SJCRH30 (cell line): ENCODE measurements at places on chromosomes 2 and 18. TPM values are rescaled to one million over a fixed set of nuclear protein-coding genes. Genes with fewer than 3 reads are reported as not detected.

DSG4 gene
- total RNA-seq, result not detected in 2 replicates

LBX2 gene
- total RNA-seq, result 0.58 and 1.3 TPM in 2 replicates

TRAK2 gene
- 14.8 and 15.3 TPM in 2 replicates for total RNA-seq

HMSD gene
- total RNA-seq, result not detected in 2 replicates

MBP gene
- 0.20 TPM in 1 of 2 replicates, not detected in the other for total RNA-seq

PARD6G gene
- total RNA-seq, result 8.2 and 9.1 TPM in 2 replicates

ST6GAL2 gene
- total RNA-seq, result 1.7 and 2.2 TPM in 2 replicates

XDH gene
- total RNA-seq, result 0.03 TPM in 1 of 2 replicates, not detected in the other

FEV gene
- total RNA-seq, result not detected in 2 replicates

DSG1 gene
- 0.03 TPM in 1 of 2 replicates, not detected in the other for total RNA-seq

ZNF804A gene
- 16.8 and 19.2 TPM in 2 replicates for total RNA-seq

OLA1 gene
- 213 and 231 TPM in 2 replicates for total RNA-seq

DNA sequence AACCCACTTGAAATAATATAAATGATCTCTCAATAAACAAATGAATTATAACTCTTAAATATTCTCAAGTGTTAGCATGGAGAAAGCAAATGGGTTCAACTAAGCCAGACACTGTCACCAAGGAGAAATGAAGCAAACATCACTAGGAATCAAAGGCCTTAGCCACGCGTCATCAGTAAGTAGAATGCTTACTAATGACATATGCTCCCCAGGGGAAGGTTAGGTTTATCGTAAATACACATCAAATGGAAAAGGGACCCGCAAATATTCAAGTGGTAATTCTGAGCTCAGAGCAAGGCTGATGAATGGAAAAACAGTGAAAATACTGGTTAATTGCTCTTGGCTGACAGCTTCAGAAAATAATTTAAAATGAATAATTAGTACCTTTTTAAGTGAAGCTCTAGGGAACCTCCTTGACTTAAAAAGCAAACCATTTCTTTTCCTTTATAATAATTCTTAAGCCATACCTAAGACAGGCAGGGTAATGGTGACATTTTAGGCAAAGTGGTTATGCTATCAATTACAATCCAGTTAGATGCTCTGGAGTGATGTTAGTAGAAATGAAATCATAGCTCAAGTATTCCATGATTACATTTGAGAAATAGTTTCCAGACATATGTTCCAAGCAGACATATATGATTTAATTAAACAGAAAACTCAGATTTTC is 101.5 kb downstream of the ALPK2 start:
- no peaks in the 10 kb centered on the region for H3K27me3 ChIP-seq
- no peak for DNase-seq
- H3K4me3 ChIP-seq, result no peak overlapping the region
- H3K4me1 ChIP-seq, result no peaks in the 10 kb centered on the region
- no peak overlapping the region for H3K27ac ChIP-seq

DNA sequence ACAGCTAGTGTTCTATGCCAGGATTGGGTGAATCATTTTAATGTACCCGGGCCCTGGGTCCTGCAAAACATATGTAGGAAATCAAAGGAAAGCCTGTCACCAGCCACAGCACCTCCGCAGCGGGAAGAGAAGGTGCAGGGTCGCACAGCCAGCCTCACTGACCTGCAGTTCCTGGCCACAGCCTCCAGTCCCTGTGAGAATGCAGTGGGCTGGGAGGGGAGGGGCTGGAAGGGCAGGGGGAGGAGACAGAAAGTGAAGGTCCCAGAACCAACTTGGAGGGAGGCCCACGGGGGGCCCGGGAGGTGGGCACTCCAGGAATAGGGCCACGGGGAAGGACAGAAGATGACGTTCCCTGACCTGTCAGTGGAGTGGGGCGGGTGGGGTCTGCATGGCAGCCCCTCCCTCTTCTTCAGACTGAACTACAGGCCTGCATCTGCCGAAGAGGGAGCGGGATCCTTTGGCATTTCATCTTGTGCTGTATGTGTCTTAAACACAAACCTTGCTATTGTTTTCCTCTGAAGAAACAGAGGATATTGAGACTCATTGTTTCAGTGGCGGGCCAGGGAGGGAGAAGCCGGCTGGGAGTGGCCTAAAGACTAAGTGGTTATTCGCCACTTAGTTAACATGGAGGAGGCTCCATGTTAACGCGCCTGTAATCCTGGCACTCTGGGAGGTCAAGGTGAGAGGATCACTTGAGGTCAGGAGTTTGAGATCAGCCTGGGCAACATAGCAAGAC is 7.5 kb downstream of the MAL start:
- no peaks in the 10 kb centered on the region for H3K4me1 ChIP-seq
- H3K27me3 ChIP-seq, result peaks cover 10% of the 10 kb centered on the region; the same call in 1 of the 2 replicates
- H3K27ac ChIP-seq, result no peak overlapping the region
- no peaks in the 10 kb centered on the region for H3K36me3 ChIP-seq
- H3K4me3 ChIP-seq, result no peak overlapping the region

DNA sequence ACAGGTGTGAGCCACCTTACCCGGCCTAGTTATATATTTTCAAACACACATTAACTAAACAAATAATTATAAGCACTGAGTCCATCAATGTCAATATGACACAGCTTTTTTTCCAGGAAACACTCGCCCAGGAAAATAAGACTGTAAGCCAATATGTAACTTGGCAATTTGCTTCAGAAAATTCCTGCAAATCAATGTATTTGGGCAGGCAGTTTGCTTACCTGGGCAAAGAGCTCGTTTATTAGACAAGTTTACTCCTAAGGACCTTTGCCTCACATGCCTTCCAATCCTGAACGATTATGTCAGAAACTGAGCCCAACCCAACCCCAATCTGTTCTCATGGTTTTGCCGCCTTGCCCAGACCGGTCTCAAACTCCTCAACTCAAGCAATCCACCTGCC is 34.7 kb upstream of the NDUFV2 start:
- no peak for DNase-seq
- no peak overlapping the region for H3K27ac ChIP-seq
- H3K27me3 ChIP-seq, result no peaks in the 10 kb centered on the region
- no peaks in the 10 kb centered on the region for H3K36me3 ChIP-seq

DNA sequence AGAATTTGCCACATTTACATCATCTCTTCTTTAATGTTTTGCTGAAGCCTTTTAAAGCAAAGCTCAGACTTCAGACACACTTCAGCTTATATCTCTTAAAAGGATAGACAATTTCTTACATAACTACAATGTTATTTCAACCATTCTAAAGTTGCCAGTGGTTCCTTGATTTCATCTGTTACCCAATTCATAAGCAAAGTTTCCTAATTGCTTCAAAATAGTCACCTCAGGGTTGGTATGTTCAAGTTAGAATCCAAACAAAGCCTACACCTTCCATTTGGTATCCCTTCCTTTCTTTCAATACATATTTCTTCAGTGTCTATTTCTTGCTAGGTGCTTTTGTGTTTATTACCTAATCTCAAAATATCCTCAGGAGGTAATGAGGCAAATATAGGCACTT is 60.6 kb downstream of the ZNF385B start:
- no peak for DNase-seq
- H3K4me1 ChIP-seq, result peaks cover 3% of the 10 kb centered on the region
- H3K27ac ChIP-seq, result no peak overlapping the region

- no peaks in the 10 kb centered on the region for H3K4me1 ChIP-seq
- H3K36me3 ChIP-seq, result no peaks in the 10 kb centered on the region
- DNase-seq, result no peak
- no peaks in the 10 kb centered on the region; the same call in 1 of the 2 replicates for H3K27me3 ChIP-seq
- no peak overlapping the region for H3K4me3 ChIP-seq
Measured at GRCh38 chr18:50340078-50340477, 34.8 kb upstream of the SKA1 start.

DNA sequence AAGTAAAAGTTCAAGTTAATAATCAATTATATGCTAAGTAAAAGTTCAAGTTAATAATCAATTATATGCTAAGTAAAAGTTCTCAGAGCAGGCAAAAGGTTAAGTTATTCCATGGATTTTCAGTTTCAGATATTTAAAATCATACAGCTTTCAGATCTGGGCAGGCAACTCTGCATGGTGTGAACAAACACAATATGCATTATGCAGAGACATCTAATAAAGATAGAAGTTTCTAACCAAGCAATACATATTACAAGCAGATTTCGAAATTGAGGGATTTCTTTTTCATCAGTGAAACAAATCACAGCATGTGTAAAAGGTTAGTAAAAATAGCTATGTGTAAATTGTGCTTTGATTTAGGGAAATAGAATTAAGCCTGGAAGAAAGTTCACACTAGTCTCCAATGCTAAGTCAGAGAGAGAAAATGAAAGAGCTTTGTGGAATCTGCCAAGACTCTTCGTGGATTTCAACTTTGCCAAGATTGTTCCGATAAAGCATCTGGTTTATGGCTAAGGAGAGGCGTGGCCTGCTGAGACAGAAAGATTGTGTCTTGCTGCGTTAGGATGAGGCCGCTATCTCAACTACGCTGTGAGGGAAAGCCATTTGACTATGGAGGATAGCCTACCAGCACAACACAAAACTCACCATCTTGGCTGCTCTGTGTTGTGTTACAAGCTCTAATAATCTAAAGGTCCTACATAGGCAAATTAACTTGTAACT is 60.1 kb upstream of the SLC16A14 start:
- no peak overlapping the region for H3K4me3 ChIP-seq
- no peak overlapping the region for H3K27ac ChIP-seq
- H3K36me3 ChIP-seq, result no peaks in the 10 kb centered on the region
- H3K4me1 ChIP-seq, result no peaks in the 10 kb centered on the region

- H3K4me1 ChIP-seq, result peaks cover 3% of the 10 kb centered on the region; the same call in 1 of the 2 replicates
- no peaks in the 10 kb centered on the region for H3K36me3 ChIP-seq
- H3K27ac ChIP-seq, result no peak overlapping the region
- DNase-seq, result peak; percentile 25
- H3K27me3 ChIP-seq, result no peaks in the 10 kb centered on the region
- H3K4me3 ChIP-seq, result peak overlapping the region; percentile 43
Measured at GRCh38 chr2:88538362-88538917, 85.9 kb upstream of the FOXI3 start.

DNA sequence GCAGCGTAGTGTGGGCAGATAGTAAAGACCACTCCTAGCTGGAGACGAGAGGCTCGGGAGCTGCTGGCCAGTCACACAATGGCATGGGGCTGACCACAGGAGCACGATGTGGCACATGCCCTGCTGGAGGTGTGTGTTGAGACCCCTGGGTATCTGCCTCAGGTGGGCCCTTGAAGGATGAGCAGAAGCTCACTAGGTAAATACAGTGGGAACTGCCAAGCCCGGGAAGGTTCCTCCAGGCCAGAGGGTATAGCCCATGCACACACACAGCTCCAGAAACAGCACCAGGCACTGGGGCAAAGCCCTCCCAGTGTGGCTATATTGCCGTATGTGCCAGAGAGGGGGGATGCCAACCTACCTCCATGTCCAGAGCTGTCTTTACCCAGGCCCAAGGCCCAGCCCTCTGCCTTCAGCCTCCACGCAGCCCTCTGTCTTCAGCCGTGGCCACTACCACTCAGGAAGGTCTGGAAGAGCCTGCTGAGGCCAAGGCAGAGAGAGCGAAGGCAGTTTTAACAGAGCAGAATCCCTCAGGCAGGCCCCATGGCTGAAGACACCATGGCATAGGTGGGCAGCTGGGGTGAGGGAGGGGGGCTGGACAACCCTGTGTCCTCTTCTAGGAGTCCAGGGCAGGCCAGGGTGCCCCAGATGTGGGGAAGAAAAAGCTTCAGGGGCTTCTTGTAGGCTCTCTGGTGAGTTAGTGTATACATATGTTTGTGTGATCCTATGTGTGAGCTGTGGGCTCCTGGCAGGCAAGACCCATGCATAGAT is 7.0 kb upstream of the ARID5A start:
- H3K27me3 ChIP-seq, result 0 out of 2 replicates have a peak, but pooled peaks cover 4% of the 10 kb centered on the region
- no peak overlapping the region for H3K27ac ChIP-seq
- DNase-seq, result no peak
- H3K36me3 ChIP-seq, result no peaks in the 10 kb centered on the region

- peaks cover 14% of the 10 kb centered on the region; the same call in 1 of the 2 replicates for H3K4me1 ChIP-seq
- no peak overlapping the region for H3K4me3 ChIP-seq
- H3K27ac ChIP-seq, result no peak overlapping the region
- DNase-seq, result peak; percentile 86
Measured at GRCh38 chr2:121095257-121096080, 189.5 kb downstream of the TFCP2L1 start.

DNA sequence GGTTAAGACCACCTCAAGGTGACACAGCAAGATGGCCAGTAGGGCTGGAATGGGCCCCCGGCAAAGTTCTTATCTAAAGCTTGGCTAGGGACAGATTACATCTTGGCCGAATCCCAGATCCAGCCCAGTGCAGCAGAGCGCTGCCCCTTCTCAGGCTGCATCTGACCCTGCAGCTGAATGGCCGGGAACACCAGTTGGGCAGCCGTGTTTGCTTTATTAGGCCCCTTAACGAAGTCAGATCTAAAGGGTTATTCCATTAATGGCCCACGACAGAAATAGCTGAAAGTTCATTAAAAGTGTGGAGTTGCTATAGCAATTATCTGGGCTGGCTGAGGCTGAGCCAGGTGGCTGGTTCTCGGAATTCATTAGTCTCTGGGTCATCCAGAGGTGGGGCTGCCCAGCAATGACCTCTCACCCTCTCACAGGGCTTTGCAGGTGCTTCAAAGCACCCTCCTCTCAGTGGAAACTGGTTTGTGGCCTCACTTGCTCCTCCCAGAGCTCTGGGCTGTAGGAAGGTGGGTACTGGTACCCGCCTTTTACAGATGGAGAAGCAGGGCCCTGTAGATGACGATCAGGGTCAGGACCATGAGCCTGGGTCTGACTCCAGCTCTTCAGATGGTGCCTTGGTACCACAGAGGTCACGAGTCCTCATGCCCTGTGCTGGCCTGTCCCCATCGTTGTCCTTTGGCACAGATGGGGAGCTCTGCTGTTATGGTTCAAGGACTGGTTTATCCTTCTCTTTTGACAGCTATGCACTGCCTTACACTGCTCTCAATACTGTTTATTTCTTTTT is 68.8 kb downstream of the EMX1 start:
- H3K27ac ChIP-seq, result no peak overlapping the region
- no peaks in the 10 kb centered on the region for H3K36me3 ChIP-seq
- H3K4me1 ChIP-seq, result peaks cover 6% of the 10 kb centered on the region; the same call in 1 of the 2 replicates
- no peak overlapping the region for H3K4me3 ChIP-seq
- no peak for DNase-seq

- H3K4me3 ChIP-seq, result no peak overlapping the region
- H3K4me1 ChIP-seq, result peaks cover 9% of the 10 kb centered on the region; the same call in 1 of the 2 replicates
- no peaks in the 10 kb centered on the region for H3K36me3 ChIP-seq
- 0 out of 2 replicates have a peak, but pooled peaks cover 5% of the 10 kb centered on the region for H3K27me3 ChIP-seq
- H3K27ac ChIP-seq, result no peak overlapping the region
- no peak for DNase-seq
Measured at GRCh38 chr2:95269036-95269680, 5.1 kb upstream of the PROM2 start.

- H3K36me3 ChIP-seq, result peaks cover 4% of the 10 kb centered on the region
- no peaks in the 10 kb centered on the region for H3K27me3 ChIP-seq
- no peak overlapping the region; the same call in 1 of the 2 replicates for H3K27ac ChIP-seq
Measured at GRCh38 chr2:237662671-237663093, 35.3 kb downstream of the LRRFIP1 start.

- H3K27ac ChIP-seq, result no peak overlapping the region
- H3K4me1 ChIP-seq, result no peaks in the 10 kb centered on the region
- no peaks in the 10 kb centered on the region for H3K36me3 ChIP-seq
- no peak for DNase-seq
Measured at GRCh38 chr2:55862673-55863390, 60.8 kb downstream of the EFEMP1 start.

DNA sequence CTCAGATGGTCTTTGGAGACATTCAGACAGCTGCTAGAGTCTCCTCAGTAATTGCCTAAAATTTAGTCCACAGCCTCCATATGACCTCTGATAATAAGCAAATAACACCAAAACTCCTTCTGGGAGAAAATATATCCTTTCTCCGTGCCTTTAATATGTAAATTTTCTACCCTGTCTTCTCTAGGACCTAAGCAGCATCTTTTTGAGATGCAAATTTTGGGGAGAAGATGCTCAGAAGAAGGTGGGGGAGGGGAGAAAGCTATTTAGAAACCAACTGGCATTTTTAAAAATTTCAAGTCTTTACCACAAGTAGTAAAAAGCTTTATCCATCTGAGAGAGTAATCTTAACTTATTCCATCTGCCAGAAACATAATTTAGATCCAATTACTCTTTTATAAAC is 120.4 kb upstream of the MSH6 start:
- no peaks in the 10 kb centered on the region for H3K36me3 ChIP-seq
- H3K4me3 ChIP-seq, result no peak overlapping the region
- H3K27ac ChIP-seq, result no peak overlapping the region
- no peaks in the 10 kb centered on the region for H3K27me3 ChIP-seq
- no peak for DNase-seq
